ENCODE measurements at places on chromosomes 6 and 20.
A peak's percentile ranks its signal among the peaks of the same experiment; 100 is the strongest.

DNA sequence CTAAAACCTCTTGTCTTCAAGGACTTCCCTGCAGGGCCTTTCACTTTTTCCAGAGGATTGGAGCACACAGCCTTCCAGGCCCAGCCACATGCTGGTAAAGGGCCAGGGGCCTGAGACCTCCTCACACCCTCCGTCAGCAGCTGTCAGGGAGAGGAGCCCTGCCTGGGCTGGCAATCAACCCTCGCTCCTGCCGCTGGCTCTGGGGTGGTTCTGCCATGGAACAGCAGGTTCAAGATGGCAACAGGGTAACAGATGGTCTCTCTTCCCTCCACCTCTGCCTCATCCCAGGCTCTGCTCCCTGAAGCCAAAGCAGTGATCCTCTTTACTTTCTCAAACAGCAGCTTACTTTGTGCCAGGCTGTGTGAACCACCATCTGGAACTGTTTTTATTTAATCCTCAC is 23.8 kb downstream of the PCNA start:
- DNase-seq, result no peak

DNA sequence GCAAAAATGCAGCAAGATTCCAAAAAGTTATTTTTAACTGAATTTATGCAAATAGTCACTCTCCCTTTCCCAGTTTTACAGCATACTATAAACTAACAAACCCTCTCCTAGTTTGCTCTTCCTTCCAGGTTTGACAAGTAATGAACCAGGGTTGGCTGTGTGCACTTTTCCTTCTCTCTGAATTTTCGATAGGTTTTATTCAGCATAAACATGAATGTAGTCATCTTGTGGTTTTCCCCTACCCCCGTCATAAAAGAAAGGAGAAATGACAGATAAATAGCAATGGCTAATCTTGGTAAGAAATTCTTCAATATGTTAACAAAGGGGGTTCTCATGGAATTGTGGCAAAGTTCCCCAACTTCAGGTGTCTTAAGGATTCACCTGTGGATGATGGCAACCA is 26.3 kb downstream of the PRDM1 start:
- DNase-seq, result no peak

DNA sequence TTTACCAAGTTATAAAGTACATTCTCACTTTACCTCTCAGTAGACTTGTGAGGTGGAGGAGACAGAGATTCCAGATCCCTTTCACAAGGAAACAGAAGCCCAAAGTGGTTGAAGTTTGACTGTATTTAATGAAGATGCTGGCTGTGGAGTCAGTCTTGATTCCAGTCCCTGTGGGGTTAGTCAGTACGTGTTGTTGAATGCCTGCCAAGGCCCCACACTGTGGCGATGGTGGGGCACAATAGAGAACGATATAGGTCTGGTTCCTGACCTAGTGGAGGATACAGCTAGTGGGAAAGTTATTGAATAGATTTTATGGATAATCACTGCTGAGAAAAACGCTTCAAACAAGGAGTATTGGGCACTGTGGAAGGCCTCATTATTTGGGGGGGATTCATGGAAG is 71.4 kb downstream of the LRRC1 start:
- no peak for DNase-seq

DNA sequence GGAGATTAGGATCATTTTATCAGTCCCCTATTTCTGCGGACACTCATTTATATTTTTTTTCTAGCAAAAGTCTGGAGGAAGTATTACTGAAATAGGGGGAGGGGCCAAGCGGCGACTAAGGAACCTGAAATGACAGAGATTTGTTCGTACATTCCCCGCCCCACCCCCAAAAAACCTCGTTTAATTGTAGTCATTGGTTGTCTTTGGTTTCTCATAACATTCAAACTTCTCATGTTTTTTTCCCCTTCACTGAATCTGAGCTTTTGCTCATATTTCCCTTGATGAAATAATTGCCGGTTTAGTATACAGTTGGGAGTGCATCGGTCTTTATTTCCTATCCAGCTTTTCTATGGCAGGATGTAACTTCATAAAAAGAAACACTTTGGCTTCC is 768 bp upstream of the FYN start:
- DNase-seq, result peak; percentile 79

DNA sequence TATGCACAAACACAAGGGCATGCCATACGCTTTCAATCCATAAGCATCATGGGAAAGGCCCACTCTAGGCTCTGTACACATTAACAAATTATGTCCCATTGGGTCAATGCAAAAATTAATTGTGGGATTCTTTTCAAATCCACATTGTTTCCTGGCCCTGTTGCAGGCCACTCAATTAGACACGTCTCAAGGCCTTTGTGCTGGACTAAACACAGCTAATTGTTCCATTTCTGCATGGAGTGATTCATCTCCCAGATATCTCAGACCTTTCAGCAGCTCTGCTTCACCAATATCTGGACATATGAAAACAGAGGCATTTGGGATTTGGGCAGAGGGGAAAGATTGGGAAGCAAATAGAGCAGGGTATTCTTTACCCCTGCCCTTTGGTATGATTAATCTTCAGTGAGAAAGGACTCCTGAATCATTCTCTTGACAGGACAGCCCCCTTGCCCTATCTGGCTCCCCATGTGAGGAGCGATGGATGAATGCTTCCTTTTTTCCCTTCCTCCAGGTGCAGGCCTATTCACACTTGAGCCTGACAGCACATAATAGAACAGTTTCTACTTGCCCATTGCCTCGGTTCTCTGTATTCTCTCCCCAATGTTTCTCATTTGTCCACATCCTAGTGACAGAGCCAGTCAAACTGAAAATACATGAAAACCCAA is 547.6 kb downstream of the HAO1 start:
- no peak for DNase-seq

DNA sequence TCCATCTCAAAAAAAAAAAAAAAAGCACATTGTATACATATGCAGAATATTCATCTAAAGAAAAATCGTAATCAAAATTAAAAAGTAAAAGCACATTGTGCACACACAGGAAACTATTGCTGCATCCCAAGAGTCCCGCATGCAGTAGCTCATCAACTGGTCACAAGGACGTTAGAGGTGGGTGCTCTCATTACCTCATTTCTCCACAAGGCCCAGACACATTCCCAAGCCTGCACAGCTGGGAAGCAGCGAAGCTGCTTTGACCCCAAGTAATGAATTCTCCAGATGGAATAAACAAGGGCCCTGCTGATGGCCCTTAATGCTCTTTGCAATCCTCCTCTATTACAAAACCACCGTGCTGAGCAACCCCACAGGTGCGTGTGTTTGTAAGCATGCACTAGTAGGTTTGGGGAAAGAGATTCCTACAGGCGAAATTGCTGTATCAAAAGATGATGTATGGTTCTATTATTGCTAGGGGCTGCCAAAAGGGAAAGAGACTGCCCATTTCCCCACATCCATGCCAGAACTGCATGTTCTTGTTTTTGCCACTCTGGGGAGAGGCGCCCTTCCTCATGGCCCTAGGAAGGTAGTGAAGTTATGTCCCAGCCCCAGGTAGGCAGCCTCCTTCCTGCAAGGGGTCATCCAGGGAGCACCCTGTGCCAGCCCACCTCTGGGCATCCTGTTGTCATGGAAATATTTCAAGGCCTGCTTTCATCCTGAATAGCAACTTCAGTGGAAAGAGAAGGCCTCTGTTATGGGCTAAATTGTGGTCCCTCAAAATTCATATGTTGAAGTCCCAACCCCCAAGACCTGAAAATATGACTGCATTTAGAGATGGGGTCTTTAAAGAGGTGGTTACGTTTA is 34.6 kb upstream of the PTGIS start:
- DNase-seq, result no peak

- DNase-seq, result peak; percentile 85
These were observed 37.5 kb upstream of the MRPS18A start for GRCh38 chr6:43724914-43725642.
